Glomerular endothelial cell (primary cell): ENCODE measurements at places on chromosomes 5 and 9. TPM values are rescaled to one million over a fixed set of nuclear protein-coding genes. Genes with fewer than 3 reads are reported as not detected.
A peak's percentile ranks its signal among the peaks of the same experiment; 100 is the strongest.

GRCh38 chr5:74386571-74387334 is 253.8 kb downstream of the ENC1 start:
- no peak for DNase-seq

GRCh38 chr5:122455939-122456338 is 143.9 kb downstream of the SNCAIP start:
- DNase-seq, result no peak

DNA sequence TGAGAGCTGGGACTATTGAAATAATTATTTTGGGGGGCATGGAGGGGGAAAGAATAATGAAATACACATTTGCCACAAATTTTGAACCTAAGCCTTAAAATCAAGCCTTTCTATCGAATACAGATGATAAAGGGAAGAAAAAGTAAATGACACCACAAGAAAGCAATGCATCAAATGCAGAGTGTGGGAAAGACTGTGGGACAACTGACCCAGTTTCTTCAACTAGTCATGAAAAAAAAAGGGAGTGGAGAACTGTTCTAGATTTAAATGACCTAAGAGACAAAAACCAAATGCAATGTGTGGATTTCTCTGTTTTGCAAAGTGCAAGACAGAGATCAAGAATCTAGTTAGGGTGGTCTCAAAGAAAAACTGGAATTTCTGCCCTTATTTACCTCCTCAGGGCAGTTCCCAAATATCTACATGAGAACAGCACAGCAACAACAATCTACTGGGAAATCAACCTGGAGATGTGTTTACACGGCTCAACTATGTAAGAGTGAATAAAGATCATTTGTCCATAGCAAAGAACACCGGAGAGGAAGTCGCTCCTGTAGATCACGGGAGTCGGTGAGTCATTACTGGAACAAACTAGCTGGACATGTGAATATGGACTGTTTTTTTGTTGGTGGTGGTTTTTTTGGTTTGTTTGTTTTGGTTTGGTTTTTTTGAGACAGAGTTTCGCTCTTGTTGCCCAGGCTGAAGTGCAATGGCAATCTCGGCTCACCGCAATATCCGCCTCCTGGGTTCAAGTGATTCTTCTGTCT is 145.9 kb downstream of the DROSHA start:
- DNase-seq, result no peak

- DNase-seq, result no peak
These were observed 238.3 kb downstream of the EBF1 start for GRCh38 chr5:158861366-158861765.

- DNase-seq, result peak; percentile 20
These were observed 46.7 kb downstream of the GARNL3 start for GRCh38 chr9:127311239-127311741.

GRCh38 chr5:39062530-39062929 is 11.7 kb downstream of the RICTOR start:
- DNase-seq, result no peak

- DNase-seq, result no peak
These were observed 573.7 kb downstream of the GABRG2 start for GRCh38 chr5:162641142-162641813.

DNA sequence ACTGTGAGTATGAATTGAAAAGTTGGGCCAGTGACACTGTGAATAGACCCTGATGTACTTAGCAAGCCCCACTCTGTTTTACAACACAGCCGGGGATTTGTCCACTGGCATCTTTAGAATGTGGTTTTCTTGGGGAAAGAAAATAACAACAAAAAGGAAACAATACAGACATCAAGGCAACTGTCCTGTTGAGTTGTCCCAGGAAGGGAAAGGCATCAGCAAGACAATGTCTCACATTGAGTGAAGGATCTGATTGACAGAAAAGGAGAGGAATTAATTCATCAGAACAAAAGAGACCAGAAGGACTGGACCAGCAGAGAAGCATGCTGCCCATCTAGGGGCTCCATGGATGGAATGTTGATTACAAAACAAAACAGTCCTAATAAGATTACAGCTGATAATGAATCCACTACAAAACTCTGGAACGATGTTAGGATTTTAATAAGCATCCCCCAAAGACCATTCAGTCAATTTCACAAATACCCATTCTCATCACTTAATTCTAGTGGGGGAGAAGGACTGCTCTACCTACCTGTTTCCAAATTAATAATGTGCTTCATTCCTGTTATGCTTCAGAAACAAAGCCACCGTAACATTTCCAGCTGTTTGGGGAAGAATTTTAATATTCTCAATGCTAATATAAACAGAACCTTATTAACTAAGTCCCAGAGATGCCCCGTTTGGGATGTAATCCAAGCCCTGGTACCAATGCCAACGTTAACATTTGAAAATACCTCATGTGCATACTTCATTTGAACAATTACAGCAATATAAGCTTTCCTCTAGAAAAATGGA is 298.0 kb downstream of the SPOCK1 start:
- no peak for DNase-seq

DNA sequence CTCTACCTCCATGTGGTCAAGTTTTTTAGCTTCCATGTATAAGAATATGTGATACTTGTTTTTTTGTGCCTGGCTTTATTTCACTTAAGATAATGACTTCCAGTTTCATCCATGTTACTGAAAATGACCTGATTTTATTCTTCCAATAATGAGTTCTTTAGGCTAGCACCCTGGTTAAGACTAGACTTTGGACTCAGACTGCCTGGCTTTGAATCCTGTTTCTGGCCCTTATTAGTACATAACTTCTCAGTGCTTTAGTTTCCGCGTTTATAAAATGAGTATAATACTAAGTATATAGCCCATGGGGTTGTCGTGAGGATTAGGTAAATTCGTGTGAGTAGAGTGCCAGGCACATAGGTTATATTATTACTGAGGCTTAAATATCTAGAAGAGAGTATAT is 18.5 kb downstream of the KIAA1958 start:
- DNase-seq, result no peak

GRCh38 chr9:98254228-98255060 is 1.0 kb downstream of the TBC1D2 start:
- no peak for DNase-seq

DNA sequence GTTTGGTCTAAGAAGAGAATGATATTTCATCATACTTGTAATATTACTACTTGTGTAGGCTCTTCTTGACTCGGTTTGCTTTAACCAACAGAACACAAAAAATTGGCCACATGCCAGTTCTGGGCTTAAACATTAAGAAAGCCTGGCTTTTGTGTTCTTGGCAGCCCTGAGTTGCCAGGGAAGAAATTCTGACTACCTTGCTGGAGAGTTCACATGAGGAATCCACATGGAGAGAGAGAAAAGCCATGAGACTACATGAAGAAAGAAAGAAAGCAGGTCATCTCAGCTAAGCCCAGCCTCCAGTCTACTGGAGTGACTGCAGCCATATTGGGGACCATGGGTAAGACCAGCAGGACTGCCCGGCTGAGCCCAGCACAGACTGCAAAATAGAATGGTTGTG is 524.8 kb downstream of the RAB3C start:
- DNase-seq, result no peak

- no peak for DNase-seq
These were observed 8.2 kb upstream of the CCL21 start for GRCh38 chr9:34717996-34718614.

- no peak for DNase-seq
These were observed 198.1 kb downstream of the CSNK1G3 start for GRCh38 chr5:123710031-123710430.

DNA sequence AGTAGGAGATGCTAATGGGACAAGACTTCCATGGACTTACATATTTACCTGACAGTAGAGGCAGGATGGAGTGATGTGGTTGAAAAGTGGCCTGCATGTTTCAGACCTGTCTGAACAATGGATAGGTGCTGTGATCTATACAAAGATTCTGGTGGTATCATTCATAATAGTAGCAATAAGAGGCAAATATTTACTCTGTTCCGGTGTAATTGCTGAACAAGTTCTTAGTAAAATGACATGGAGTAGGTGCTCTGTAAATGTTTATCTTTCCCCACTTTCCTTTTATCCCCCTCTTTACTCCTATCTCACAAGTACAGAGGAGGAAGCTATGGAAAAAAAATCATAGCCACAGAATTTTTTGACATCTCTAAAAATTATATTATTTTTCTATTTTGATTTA is 159.0 kb upstream of the SLC12A2 start:
- no peak for DNase-seq

DNA sequence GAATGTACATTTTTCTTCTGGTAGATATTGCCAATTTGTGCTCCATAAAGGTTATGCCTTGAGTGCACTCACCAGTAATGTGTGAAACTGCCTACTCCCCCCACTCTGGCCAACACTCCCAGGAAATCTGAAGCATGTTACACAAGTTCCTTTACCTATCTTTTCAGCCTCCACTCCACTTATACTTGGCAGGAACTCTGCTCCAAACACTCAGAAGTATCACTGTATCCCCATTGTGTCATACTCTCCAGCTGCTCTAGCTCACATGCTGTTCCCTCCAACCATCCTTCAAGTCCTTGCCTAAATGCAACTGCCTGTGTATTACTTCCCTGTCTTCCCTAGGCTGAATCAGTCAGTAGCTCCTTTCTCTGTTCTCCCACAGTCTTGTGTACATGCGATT is 28.3 kb downstream of the POU4F3 start:
- DNase-seq, result no peak

GRCh38 chr9:17958363-17958762 is 379.5 kb downstream of the SH3GL2 start:
- DNase-seq, result no peak

DNA sequence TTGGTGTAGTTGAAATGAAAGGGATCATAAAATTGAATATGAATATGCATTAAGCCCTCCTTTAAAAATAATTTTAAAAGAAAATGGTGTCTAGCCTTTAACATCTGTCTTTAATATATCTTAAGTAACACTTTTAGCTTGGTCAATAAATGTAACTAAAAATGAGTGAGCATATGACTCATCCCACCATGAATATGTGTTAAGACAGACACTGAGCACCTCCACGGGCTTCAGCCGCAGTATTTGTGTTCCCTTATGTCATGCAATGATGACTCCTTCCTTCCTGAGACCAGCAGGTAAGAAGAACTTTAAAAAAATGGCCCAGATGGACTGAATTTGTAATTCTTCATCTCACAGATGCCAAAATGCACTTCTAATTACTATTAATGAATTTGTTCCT is 563.2 kb downstream of the NR2F1-AS1 start:
- no peak for DNase-seq

DNA sequence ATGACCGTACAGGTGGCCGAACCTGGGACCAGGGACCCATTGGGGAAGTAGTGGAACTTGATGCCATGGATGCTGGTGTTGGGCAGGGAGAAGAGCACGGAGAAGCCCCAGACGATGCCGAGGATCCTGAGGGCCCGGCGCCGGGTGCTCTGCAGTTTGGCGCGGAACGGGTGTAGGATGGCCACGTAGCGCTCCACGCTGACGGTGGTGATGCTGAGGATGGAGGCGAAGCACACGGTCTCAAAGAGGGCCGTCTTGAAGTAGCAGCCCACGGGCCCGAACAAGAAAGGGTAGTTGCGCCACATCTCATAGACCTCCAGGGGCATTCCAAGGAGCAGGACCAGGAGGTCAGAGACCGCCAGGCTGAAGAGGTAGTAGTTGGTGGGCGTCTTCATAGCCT is 585 bp downstream of the NMUR2 start:
- no peak for DNase-seq

Gene ANKRD34B
- total RNA-seq, result 0.05 and 0.06 TPM in 2 replicates

Gene SIT1
- not detected in 2 replicates for total RNA-seq

Gene KIF4B
- total RNA-seq, result 0.23 and 0.39 TPM in 2 replicates

Gene PPP1R26
- total RNA-seq, result 16.4 and 19.8 TPM in 2 replicates

Gene WNT8A
- total RNA-seq, result not detected in 2 replicates

Gene PITX1
- total RNA-seq, result not detected in 2 replicates

Gene TSTD2
- 7.1 and 12.7 TPM in 2 replicates for total RNA-seq

Gene TCF7
- 1.3 and 1.6 TPM in 2 replicates for total RNA-seq

Gene HAVCR1
- 0.15 TPM in 1 of 2 replicates, not detected in the other for total RNA-seq

Gene KIF12
- 0.70 and 5.3 TPM in 2 replicates for total RNA-seq

Gene SMIM33
- total RNA-seq, result not detected in 2 replicates

Gene ZNG1E
- total RNA-seq, result 30.2 and 43.4 TPM in 2 replicates
